ENCODE measurements at places on chromosomes 16 and 17.

DNA sequence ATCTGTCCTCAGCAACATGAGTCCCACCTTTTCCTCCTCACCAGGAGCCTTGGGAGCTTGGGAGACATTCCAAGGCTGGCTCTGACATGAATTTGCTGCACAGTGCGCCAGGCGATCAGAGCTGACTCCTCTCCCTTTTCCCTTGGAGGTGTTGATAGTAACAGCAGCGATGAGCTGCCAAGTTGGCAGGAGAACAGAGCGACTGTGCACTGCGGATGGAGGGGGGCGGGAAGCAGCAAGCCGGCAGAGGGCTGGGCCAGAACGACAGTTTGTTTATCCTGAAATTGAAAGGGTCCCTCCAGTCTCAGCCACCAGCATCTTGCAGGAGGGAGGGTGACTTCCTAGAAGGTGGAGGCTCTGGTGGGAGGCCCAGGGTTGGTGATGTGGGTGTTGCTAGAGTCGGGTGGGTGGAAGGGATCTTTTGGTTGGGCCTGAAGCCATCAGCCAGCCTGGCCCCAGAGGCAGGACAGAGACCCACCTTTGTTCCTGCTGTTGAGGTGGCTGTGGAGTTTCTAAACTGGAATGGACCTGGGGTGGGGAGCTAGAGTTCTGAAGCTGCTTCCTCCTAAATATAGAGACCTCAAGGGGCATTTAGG, 22.5 kb upstream of the DYNLL2 start:
- no peak for DNase-seq

DNA sequence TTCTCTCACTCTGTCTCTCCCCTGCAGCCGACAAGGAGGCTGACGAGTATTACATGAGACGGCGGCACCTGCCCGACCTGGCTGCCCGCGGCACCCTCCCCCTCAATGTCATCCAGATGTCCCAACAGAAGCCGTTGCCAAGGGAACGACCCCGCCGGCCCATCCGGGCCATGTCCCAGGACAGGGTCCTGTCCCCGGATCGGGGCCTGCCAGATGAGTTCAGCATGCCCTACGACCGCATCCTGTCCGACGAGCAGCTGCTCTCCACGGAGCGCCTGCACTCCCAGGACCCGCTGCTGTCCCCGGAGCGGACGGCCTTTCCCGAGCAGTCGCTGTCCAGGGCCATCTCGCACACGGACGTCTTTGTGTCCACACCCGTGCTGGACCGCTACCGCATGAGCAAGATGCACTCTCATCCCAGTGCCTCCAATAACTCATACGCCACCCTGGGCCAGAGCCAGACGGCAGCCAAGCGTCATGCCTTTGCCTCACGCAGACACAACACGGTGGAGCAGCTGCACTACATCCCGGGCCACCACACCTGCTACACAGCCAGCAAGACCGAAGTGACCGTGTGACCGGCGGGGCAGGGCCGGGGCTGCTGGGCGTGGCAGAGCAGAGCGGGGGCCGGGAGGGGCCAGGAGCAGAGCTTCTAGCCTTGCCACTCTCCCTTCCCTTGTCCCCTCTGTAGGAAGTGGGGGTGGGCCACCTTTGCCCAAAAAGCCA, 40.4 kb upstream of the DNAH9 start:
- DNase-seq = no peak

DNA sequence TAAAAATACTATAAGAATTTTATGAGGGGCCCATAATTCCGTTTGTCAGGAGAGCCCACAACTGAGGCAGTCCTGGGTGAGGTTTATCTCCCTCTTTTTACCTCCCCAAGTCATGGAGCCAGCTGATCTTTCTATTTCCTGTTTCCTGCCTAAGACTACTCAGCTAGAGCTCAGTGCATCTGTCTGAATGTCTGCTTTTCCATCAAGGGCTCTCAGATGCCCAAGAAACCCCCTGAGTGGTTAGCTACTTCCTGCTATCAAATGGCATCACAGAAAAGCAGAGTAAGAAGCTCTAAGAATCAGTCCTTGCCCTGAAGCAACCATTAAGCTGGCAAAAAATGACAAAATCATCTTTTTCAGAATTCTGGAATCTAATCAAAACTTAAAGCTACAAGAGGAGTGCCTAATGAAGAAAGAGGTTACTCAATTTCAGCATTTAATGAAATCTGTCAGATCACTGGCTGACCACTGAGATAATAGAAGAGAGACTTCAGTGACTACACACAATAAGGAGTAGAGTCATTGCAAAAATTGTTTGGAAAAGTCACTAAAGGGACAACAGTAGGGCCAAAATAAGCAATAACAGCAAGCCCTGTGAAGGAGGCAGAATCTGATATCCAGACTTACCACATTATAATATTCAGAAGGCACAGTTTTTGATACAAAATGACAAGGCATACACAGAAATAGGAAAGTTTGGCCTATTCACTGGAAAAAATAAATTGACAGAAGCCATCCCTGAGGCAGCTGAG, 150.1 kb downstream of the CYB561 start:
- no peak for DNase-seq

DNA sequence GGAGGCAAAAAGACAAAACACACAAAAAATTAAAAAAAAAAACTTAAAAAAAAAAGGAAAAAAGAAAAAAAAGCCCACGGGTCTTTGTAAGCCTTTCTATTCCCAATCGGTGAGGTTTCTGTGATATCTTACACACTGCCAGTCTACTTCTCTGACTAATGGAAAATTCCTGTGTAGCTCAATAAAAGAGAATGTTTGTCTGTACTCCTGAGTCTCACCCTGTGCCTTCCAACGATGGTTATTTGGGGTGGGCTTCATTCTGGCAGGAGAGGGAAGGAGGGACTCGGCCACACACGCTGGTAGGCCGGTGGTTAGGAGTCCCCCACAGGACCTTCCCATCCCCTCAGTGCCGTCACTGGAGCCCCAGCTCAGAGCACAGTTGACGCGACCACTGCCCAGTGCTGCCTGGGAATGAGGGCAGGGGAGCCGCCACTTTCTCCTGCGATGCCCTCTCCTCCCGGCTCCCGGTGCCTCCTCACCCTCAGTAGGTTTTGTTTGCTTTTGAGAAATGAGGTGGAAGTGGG, 68.0 kb downstream of the AMFR start:
- no peak for DNase-seq

DNA sequence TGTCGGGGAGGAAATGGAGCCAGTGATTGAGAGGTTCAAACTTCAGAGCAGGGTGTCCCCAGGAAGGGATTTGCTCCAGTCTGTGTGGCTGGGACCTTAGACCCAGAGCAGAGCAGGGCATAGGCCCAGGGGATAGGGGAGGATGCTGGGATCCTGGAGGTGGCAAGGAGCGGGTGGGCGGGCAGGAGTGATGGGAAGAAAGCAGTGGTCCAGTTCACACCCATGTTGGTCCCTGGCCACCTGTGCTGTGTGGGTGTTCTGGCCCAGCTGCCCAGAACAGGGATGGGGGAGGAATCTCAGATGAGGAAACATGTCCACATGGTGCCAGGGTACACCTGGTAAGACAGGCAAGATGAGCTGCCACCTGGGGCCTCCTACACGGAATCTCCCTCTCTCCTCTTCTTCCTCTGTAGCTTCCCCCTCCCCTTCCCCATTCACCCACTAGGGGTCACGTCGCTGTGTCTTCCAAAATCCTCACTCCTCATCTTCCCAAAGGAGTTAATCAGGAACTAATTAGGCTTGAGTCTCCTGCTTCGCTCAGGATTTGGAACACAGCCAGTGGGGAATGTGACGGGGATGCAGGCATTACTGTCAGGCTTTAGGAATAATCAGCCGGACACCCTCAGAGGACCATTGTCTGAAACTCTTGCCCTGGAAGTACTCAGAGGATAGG, 2.3 kb downstream of the BEAN1 start:
- no peak for DNase-seq

DNA sequence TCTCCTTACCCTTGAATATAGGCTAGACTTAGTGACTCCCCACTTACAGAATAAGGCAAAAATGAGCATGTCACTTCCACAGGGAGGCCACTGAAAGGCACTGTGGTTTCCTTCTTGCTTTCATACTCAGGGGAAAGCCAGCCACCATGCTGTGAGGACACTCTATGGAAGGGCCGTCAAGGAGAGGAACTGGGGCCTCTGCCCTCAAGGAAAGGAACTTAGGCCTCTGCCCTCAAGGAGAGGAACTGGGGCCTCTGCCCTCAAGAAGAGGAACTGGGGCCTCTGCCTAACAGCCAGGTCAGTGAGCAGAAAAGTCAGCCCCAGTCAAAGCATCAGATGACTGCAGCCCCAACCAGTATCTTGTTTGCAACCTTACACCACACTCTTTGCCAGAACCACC, 30.1 kb downstream of the VPS35 start:
- no peak for DNase-seq

- no peak for DNase-seq
These were observed 12.2 kb upstream of the MMD start for GRCh38 chr17:55433629-55434422.

DNA sequence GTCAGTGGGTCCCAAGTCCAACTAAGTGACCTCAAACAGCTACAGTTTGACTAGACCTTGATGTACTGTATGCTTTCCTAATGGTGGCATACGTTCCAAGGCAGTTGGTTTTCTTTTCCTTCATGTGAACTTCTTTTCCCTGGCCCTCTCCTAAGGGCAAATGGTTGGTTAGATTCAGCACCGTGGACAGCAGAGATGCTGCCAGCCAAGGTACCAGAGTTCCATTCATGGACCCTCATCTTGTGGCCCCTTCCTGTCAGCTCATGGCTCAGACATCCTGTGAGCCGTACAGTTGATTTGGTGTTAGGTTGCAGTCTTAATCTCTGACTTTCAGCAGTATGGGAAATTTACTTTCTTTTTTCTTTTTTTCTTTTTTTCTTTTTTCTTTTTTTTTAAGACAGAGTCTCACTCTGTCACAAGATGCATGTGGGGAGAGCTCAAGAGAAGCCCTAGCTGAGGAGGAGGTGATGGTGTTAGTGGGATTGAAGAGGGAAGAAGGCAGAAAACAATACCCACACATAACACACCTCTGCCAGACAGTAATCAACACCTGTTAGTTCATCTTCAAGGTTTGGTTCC, 122.4 kb downstream of the USP31 start:
- no peak for DNase-seq

DNA sequence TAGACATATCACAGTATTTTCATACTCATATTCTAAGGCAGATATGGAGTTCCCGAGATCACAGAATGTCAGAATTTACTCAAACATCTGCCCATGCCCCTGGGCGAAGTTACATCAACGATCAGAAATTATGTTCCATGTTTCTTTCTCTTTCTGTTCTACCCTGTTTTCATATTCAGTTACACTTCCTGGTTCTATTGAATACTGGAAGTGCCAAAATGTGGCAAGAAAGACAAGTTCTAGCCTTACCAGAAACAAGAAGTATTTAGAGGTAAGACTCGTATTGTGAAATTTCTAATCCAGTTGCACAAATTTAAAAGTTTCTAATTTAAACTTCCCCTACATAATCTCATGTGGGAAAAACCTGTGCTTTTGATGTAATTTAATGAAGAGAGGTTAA, 36.1 kb downstream of the KCNJ2 start:
- DNase-seq = no peak

GRCh38 chr16:86806838-86807351, 228.5 kb downstream of the FOXL1 start:
- DNase-seq = no peak

DNA sequence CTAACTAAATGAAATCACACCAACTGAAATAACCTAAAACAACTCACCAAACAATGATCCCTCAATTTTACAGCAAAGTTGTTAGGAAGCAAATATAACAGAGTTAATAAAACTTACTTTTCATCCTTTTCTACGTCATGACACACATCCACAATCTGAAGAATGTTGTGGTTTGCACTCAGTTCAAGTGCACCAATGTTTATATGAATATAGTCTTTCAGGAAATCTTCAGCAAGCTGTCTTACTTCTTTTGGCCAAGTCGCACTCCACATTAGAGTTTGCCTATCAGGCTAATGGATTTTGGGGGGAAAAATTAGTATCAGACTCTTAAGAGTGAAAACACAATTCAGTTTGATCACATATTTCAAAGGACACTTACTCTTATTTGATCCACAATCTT, 3.3 kb downstream of the DDX5 start:
- DNase-seq = no peak

GRCh38 chr17:32297424-32297823, 31.8 kb downstream of the RHBDL3 start:
- no peak for DNase-seq

Data from activated CD8-positive, alpha-beta memory T cell treated with anti-CD3 and anti-CD28 coated beads for 48 hours (primary cell).